ENCODE measurements at places on chromosomes 6 and 20.

DNA sequence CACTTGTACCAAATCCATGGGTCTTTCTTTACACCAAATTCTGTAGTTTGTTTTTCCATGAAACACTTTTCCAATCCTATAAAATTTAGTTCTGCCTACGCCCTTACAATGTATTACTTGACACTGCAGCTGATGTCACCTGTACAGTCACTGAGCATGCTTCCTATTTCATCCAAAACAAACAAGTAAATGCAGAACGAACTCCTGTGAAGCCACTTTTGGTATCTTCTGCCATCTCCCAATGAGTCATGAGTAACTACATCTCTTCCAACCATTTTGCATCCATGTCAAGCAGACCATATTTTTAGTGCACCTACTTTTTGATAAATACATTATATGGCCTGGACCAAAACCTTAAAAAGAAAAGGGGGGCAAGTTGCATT lies 42.4 kb downstream of the HDDC2 start:
- no peak for DNase-seq

DNA sequence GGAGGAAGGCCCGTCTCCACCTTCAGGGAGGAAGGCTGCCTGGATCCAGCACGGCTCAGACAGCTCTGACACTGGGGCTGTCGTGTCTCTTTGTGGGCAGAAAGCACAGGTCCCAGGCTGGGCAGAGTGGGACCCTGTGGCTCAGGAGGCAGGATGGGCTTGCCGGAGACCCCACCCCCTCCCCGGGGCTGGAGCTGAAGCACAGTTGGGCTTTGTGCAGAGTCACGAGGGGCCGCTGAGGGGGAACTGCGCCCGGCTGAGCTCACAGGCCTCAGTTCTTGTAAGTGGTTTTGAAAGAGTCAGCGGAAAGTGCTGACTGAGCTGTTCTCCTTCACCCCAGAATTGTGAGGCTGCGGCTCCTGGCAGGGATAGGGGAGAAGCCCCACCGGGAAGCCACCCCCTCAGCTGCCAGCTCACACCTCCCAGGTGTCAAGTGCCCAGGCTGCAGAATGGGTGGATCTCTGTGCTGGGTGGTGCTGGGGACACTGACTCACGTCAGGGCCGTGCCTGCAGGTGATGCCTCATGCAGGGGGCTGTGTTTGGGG lies 145.5 kb upstream of the RNF24 start:
- peak; percentile 92 for DNase-seq

DNA sequence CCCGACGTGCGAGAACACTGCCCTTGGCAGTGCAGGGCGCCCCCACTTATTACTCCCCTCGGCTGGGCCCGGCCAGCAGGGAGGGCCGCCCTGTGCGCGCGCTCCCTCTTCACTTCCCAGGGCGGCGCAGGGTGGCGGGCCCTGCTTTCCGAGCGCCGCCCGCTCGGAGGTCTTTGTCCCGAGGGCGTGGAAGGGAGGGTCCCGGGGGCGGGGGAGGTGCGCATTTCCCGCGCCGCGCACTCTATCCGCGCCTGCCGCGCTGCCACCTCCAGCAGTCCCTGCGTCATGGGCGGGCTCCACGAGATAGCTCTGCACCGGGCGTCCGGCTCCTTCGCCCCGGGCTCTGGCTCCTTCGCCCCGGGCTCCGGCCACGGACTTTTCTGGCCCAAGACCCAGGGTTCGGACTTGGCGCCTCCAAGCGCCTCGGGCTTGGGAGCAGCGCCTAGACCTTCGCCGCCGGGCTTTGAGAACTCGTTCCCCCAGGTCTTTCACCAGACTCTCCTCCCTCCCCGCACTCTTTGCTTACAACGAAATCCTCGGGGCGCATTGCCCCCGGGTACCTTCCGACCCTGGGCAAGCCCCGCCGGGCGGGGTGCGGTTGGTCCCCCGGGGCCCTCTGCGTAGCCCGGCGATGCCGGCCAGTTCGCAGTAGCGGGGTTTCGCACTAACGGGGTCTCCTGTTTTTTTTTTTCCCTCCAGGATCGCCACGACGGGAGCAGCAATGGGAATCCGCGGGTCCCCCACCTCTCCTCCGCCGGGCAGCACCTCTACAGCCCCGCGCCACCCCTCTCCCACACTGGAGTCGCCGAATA lies 1.6 kb downstream of the TFAP2C start:
- no peak for DNase-seq

GRCh38 chr20:17848249-17849048 lies 120.1 kb downstream of the SNX5 start:
- DNase-seq, result no peak

DNA sequence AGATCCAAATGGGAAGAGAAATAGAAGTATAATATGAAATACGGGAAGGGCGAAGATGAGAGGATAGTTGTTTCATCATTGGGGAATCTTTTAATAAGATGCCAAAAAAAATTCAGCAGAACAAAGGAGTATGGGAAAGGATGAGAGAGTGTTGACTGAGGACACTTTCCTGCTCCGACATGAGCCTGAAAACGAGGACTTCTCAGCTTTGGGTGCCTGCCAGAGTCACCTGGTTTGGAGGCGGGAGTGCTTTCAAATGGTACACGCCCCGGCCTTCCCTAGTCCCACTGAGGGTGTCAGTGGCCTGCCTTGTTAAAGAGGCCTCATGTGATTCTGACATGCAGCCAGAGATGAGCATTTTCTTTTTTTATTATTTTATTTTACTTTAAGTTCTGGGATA lies 250.9 kb downstream of the ANKRD60 start:
- no peak for DNase-seq

DNA sequence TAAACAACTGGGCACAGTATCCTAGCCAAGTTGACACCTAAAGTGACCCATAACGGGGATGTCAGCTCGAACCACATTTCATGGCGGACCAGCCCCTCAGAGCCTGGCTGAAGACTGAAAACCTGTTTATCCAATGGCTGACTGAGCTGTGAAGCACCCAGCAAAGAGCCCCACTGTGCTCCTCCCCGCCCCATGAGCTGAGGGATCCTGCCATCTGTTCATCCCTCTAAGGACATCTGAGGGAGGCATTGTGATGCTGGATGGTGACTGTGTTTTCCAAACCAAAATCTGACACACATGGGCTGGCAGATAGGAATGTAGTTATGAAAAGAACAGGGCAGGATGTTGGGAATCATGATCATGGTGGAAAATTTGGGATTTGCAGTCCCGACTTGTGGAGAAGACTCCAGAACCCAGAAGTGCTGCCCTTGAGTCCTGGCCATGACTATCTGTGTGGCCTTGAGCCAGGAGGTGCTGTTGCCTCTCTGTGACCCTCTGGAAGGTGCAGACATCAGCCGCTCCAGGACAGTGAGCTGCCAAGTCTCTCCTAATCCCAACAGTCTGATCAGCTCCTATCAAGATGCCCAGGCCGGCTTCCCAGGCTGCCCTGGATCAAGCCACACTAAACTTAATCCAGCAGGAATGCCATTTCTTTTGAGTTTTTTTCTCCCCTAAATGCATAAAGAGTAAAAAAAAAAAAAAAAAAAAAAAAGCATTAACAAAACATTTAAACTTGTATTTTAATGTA lies 5.7 kb downstream of the EDN3 start:
- no peak for DNase-seq

DNA sequence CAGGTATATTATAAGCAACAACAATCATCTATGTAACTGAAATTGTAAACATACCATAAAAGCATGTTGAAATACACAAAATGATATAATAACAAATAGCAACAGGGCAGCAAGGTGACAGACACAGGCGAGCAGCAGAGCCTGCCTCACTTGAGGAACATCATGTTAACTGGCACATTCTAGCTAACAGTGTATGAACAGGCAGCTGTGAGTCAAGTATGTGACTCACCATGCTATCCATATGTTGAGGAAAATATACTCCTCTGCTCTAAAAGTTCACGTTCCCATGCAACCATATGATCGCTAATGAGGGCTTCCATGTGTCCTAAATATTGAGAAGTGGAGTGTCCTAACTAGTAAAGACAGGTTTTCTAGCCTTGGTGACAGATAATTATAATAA lies 18.4 kb downstream of the SERAC1 start:
- no peak for DNase-seq

- peak; percentile 62 for DNase-seq
Measured at GRCh38 chr20:34824452-34824805, 1.0 kb downstream of the NCOA6 start.

GRCh38 chr20:23226612-23227265 lies 123.9 kb upstream of the NXT1 start:
- DNase-seq, result no peak

DNA sequence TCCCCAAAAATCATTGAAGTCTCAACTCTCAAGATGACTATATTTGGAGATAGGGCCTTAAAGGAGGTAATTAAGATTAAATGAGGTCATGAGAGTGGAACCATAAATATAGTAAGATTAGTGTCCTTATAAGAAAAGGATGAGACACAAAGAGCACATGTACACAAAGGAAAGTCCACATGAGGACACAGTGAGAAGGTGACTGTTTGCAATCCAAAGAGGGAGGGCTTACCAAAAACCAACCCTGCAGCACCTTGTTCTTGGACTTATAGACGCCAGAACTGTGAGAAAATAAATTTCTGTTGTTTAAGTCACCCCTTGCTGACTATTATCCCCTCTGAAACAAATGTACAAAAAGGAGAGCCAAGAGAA lies 150.4 kb upstream of the SMLR1 start:
- no peak for DNase-seq

DNA sequence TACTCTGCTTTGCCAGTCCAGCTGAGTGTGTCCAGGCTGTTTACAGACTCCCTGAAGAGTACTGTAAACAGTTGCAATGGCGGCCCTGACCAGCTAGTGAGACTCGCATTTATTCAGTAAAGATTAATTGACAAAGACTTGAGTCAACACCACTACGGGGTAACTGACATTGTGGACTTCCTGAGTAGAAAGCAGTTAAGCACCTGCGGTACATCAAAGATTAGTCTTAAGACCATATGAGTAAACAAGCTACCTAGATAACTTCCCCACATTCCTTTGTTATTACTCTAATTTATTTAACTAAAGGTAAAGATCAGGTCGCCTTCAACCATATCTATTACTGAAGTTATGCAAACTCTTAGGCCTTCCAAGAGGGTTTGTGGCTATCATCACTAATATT lies 12.6 kb downstream of the VPS52 start:
- no peak for DNase-seq

DNA sequence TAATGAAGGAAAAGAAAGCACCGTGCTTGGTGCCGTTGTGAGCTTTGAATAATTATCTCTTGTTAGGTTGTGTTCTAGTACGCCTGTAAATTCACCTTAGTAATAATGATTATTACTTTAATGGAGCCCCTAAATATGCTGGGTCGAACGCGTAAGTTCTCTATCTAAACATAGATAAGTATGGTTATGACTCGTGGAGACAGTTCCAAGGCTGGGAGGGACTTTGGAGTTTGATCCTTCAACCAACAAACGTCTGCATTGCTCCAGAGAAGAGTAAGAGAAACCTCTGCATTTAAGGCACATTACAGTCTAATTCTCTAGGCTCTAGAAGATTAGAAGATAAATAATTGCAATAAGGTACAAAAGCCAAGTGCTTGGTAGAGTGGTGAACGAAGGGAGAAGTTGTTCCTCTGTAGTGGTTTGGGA lies 514 bp downstream of the ACOT13 start:
- peak; percentile 21 for DNase-seq

- DNase-seq, result no peak
Measured at GRCh38 chr6:150004101-150004782, 21.1 kb downstream of the RAET1L start.
